Tongue (tissue), 3 donors: ENCODE measurements at places on chromosomes 1 and 21. TPM values are rescaled to one million over a fixed set of nuclear protein-coding genes. Genes with fewer than 3 reads are reported as not detected.

DNA sequence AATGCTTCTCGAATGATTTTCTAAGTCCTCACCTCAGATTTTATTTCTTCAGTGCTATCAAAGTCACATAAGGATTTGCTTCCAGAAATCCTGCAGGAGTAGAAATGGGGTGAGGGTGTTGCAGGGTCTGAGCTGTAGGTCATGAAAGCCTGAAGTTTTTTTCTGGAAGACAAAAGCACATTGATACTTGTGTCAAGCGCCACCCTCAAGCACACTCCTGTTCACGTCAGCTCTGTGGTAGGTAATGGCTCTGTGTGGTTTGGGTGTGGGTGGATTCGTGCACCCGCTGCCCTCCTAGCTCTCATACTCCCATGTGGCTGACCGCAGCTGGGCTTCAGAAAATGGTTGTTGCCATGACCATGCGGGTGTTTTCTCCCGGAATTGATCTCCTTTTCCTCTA is 39.9 kb downstream of the AKNAD1 start:
- peak; percentile 64 for DNase-seq

DNA sequence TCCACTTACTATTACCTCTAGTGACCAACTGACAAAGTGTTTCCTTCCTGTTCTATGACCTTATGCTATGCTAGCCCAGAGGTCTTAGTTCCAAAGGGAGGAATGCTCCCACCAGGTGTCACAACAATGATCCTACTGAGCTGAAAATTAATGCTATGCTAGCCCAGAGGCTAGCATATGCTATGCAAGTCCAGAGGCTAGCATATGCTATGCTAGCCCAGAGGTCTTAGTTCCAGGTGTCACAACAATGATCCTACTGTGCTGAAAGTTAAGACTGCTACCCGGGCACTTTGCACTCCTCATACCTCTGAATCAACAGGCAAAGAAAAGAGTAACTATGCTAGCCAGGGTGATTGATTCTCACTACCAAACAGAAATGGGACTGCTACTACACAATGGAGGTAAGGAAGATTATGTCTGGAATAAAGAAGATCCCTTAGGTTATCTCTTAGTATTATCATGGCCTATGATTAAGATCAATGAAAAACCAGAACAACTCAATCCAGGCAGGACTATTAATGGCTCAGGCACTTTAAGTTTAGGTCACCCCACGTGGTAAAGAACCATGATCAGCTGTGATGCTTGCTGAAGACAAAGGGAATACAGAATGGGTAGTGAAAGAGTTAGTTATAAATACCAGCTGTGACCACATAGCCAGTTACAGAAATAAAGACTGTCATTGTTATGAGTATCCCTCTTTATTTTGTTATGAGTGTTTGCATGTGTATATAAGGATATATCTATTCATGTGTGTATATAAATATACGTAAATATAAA is 114.1 kb downstream of the CSMD2 start:
- no peak for DNase-seq

GRCh38 chr1:234313171-234313570 is 60.1 kb upstream of the COA6 start:
- no peak for DNase-seq

Gene LCE1C
- not detected for total RNA-seq

Gene KLF17
- 0.41 TPM for total RNA-seq
